ENCODE measurements at places on chromosomes 12 and 14.

DNA sequence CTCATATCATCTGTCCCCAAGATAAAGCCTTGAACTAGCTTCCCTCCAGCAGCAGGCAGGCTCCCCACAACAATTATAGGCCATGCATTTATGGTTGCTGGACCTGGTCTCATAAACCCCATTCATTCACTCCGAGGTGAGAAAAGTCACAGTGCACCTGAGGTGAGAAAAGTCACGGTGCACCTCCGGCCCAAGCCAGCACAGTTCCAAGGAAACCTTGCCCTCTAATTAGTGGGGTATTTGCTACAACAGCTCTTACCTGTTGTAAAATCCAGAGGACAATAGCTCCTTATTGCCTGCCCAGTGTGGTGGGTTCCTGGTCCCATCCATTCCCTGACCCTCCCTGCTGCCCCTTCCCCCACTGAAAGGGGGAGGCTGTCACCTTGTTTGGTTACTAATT is 65.6 kb downstream of the FBXL14 start:
- DNase-seq: no peak

GRCh38 chr12:40058721-40059190 is 47.1 kb downstream of the SLC2A13 start:
- DNase-seq: no peak

- DNase-seq: no peak
These were observed 10.9 kb upstream of the PTGER2 start for GRCh38 chr14:52303236-52303635.

- DNase-seq: no peak
These were observed 1337.4 kb downstream of the FSCB start for GRCh38 chr14:43169722-43170121.

All from T-helper 2 cell (primary cell).